ENCODE measurements at places on chromosomes 5 and 9.

DNA sequence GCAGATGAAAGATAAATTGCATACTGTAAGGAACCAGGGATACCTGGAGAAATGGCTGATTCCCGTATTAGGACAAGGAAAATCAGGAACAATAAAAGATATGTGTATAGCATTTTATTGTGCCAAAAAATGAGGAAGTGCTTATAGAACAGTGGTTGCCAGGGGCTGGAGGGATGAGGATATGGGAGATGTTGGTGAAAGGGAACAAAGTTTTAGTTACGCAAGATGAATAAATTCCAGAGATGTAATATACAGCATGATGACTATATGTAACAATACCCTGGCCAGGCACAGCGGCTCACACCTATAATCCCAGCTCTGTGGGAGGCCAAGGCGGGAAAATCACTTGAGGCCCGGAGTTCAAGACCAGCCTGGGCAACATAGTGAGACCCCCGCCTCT is 101.8 kb downstream of the CDK5RAP2 start:
- DNase-seq, result no peak

DNA sequence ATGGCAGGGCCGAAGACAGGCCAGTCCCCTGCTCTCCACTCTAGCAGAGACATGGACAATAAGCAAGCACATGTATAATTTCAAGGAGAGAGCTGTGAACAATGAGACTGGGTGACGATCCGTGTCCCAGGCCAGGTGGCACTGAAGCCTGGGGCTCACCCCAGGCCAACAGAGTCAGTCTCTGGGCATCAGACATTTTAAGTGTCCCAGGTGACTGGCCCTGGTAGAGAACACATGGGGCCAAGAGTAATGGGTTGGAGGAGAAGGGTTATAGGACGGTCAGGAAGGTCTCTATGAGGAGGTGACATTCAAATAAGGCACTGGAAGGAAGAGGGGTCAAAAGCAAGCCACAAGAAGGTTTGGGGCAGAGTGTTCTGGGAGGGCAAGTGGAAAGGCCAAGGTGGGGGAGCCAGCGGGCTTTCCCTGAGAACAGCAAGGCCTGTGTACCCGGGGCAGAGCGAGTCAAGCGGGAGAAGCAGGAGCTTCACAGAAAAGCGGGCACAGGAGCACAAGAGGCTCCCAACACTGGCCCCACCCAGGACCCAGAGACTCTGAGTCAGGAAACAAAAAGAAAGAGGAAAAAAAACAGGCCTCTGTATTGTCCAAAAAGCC is 1.1 kb upstream of the AKNA start:
- DNase-seq, result no peak

- no peak for DNase-seq
These were observed 147.5 kb upstream of the FGF10 start for GRCh38 chr5:44536650-44537260.

- no peak for DNase-seq
These were observed 45.7 kb downstream of the TMEM174 start for GRCh38 chr5:73218552-73219171.

DNA sequence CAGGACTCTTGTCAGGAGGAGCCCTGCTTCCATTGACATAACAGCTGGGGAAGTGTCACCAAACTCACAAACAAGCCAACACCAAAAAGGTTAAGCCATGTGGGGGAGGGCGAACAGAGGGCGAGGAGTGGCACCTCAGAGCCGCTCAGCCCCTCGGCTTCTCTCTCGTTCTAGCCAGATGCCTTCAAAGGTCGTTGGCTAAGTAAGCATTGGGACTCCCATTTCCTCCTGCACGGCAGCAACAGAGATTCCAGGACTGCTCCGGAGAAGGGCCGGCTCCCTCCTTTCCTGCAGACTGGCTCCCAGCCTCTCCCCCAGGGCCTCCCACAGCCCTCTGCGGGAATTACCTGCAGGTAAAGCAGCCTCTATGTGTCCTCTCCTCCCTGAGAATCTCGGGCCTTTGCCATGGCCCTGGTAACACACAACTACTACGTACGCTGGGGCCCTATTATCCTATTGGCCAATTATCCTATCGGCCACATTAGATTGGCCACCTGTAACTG is 52.1 kb upstream of the RNU6ATAC start:
- no peak for DNase-seq

GRCh38 chr9:5931657-5932056 is 41.0 kb downstream of the MLANA start:
- DNase-seq, result no peak

DNA sequence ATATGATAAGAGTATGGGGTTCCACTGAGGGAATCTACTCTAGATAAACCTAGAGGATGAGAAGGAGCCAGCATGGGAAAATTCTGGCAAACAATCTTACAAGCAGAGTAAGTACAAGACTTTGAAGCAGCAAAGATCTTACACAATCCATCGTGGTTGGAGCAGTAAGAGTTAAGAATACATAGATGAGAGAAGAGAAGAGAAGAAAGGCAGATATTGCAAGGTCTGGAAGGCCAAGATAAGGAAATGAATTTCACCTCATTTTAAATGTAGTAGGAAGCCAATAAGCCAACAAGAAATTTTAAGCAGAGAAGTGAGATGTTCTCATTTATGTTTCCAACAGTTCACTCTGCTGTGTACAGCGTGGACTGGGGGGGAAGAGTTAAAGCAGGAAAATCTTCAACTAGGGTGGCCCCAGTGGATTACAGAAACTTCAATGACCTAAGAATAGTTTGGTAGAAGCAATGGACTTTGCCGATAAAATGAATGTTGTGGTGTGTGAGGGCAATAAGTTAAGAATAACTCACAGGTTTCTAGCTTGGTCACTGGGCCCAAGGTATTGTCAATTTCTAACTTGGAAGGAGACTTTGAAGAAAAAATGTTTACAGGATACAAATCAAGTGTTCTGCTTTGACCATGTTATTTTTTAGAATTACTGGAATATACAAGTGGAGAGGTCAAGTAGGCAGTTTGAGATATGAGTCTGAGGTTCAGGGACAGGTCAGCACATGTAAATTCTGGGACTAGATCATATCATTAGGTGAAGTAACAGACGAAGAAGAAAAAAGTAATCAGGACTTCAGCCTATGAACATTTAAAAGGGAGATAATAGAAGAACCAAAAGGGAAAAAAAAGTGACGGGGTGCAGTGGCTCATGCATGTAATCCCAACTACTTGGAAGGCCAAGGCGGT is 12.1 kb upstream of the ISOC1 start:
- no peak for DNase-seq

GRCh38 chr5:36854402-36855140 is 22.0 kb upstream of the NIPBL start:
- no peak for DNase-seq

DNA sequence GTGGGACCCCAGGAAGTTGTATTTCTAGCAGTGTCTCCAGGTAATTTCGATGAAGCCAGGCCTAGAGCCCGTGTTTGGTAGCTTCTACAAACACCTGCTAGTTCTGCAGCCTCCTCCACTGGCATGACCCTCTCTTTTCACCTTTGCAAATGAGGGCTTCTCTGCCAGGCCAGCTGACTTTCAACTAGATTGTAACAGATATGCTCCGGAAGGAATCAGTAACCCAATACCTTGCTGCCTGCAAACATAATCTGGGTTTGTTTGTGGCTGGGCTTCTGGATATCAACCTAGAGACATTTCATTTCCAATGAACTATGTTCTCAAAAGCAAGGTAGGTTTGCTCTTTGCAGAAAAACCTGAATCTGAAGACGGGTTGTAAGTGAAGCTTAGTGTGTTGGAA is 354.8 kb downstream of the DMRT2 start:
- no peak for DNase-seq

DNA sequence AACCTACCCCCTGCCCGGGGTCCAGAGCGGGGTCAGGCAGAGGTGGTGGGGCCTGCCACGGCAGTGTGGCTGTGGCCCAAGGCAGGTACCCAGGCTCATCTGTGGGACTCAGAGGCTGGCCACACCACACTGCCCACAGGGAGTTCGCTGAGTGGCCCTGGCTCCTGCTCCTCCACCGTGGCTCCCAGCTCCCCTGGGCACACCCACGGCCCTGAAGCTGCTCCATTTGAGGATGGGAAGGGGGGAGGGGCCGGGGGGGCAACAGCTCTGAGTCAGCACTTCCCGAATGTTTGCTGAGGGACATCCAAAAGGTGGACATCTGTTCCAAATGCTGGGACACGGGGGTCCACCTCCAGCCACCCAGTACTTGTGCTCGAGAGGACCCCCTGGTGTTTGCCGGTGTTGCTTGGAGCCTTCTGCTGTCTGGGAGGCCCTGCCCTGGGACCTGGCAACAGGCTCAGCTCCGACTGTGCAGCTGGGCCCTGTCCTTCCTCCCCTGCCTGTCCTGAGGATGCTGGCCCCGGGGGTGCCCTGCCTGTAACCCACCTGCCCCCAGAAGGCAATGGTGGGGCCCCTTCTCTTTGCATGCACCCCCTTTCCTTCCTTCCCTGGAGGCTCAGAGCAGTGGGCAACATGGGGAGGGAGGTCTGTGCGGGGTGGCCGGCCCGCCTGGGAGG is 2.5 kb upstream of the NRARP start:
- DNase-seq, result no peak

- no peak for DNase-seq
These were observed at the start of gene FBXO10 for GRCh38 chr9:37575921-37576721. TSS of gene FBXO10 (minus strand) at chr9:37576380. CDS start at chr9:37541768, 34,612 bp downstream.

GRCh38 chr9:99178912-99179872 is 42.5 kb downstream of the ALG2 start:
- no peak for DNase-seq

GRCh38 chr9:127724012-127724411 is 8.1 kb downstream of the TTC16 start:
- no peak for DNase-seq

- DNase-seq, result no peak
These were observed 18.7 kb upstream of the MARCHF6 start for GRCh38 chr5:10334831-10335230.

DNA sequence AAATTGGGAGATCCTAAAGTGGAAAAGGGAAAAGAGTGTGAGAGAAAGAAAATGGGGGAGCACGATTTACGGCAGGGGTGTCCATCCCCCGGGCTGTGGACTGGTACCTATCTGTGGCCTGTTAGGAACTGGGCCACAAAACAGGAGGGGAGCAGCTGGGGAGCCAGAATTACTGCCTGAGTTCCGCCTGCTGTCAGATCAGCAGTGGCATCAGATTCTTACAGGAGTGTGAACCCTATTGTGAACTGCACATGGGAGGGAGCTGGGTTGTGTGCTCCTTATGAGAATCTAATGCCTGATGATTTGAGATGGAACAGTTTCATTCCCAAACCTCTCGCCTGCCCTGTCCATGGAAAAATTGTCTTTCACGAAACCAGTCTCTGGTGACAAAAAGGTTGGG is 108.3 kb upstream of the ADAMTSL1 start:
- DNase-seq, result no peak

DNA sequence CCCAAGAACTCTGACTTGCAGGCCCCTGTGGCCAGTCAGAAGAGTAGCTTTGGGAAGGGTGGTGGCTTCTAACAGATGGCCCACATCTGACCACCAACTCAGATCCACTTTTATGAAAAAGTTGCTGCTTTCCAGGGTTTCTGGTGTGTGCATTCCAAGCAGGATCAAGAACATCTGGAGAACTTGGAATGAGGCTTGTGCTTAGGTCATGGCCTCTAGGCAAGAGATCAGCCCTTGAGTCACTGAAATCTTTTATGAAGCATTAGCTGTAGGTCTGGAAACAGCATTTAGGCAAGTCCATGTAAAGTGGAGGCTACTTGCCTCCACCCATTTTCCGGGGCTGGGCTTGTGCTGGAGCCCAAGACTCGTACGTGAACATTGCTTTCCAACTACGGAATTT is 433.3 kb downstream of the SH3GL2 start:
- DNase-seq, result no peak

DNA sequence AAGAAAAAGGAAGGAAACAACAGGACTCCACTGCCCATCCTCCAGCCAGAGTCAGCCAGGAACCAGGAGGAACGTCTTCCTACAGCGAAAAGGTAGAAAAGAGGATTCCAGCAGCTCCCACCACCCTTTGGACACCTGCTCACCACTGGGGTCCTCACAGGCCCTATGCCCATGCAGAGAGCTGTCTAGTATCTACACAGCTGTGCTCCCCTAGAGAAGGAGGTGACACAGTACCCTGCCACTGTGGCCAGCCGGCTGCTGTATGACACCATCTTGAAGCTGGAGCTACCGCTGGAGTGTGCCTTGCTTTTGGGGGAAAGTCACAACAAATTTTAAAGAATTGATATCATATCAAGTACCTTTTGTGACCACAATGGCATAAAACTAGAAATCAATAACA is 92.6 kb downstream of the GTF3C4 start:
- no peak for DNase-seq

DNA sequence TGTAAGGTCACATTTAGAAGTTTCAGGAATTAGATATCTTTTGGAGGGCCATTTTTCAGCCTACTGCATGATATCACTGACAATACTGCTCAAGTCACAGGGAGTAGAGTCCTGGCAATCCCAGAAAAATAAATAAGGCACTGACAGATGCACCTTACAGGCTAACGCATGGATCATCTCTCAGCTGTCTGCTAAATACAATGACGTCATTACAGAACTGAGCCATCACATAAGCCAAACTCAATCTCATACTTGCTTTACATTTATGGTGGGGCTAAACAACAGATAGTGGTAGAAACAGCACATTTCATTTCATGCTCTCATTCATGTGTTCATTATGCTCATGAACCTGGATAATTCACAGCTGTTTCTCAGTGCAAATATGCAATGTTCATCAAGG is 243.7 kb downstream of the SEMA5A start:
- DNase-seq, result no peak

- DNase-seq, result no peak
These were observed 492 bp downstream of the RABL6 start for GRCh38 chr9:136808075-136808805.
